Upper lobe of right lung (tissue), 1 donor: ENCODE measurements at places on chromosomes 6 and 20. TPM values are rescaled to one million over a fixed set of nuclear protein-coding genes. Genes with fewer than 3 reads are reported as not detected.
A peak's percentile ranks its signal among the peaks of the same experiment; 100 is the strongest.

GRCh38 chr6:106556368-106556960 lies 72.8 kb downstream of the RTN4IP1 start:
- DNase-seq: no peak

- no peak for DNase-seq
These were observed 43.8 kb downstream of the ARFGEF2 start for GRCh38 chr20:48965189-48965910.

DNA sequence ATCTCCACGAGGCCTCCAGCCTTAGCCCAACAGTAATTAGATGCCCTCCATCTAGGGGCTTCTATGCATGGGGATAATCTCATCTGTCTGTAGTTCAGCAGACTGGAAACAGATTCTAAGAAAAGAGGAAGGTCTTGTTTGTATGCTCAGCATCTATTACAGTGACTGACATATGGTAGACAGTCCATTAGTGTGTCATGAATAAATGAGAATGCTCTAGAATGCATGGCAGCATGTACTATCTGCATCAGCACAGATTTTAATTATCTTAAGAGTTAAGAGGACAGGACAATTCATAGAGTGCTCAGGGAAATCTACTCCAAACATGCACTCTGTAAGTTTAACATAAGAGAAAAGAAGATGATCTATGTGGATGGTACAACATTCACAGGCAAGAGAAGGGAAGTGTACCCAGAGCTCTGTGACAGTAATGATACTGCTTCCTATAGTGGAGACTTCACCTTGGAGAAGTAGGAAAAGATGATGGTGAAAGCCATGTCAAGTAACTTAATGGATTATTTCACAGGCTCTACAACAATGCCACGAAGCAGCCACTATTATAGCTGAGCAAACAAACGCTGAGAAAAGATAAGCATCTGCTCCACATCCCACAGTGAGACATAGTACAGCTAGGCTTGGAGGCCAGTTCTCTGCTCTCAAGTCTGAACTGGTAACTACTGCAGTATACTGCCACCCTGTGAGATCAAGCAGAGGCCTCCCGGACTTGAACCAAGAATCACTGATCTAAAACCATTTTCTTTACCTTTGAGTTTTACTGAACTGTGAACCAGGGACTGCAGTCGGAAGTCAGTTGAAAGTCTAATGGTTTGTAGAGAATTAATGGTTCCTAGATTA lies 309.2 kb upstream of the SPTLC3 start:
- no peak for DNase-seq

GRCh38 chr6:41877051-41877680 lies 18.0 kb downstream of the USP49 start:
- DNase-seq: no peak

DNA sequence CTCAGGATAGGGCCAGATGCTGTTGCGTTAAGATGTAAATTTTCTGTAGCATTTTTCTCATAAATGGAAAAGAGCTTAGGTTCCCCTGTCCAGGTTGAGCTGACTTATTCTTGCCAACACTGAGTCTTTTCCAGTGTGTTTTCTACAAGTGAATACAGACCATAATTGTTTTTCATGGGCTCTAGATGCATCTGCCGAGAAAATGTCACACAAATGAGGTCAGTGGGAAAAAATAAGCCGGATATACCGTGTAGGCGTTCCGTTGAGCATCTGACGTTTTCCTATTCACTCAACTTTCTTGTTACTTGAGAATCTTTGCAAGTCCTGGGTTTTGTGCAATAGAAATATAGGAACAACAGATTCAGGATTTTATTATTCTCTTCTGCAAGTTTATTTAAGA lies 582.9 kb upstream of the CDH4 start:
- DNase-seq: no peak

- no peak for DNase-seq
These were observed 72.6 kb downstream of the WDR27 start for GRCh38 chr6:169629256-169629655.

- DNase-seq: no peak
These were observed 11.4 kb downstream of the PKIG start for GRCh38 chr20:44593751-44594150.

GRCh38 chr6:164546263-164546662 lies 763.1 kb downstream of the C6orf118 start:
- no peak for DNase-seq

- no peak for DNase-seq
These were observed 1.7 kb upstream of the SCAF8 start for GRCh38 chr6:154731296-154732218.

- peak; percentile 63 for DNase-seq
These were observed 650 bp upstream of the TTK start for GRCh38 chr6:80003826-80004172.

- DNase-seq: peak; percentile 19
These were observed 52.2 kb downstream of the ZMYND8 start for GRCh38 chr20:47304287-47304686.

GRCh38 chr6:71294121-71294523 lies 5.5 kb downstream of the OGFRL1 start:
- DNase-seq: no peak

- peak; percentile 41 for DNase-seq
These were observed 412 bp upstream of the TUBB1 start for GRCh38 chr20:59018817-59019216.

Gene SLCO4A1
- total RNA-seq: 63.3 TPM

Gene TFAP2D
- total RNA-seq: not detected

Gene ACTL10
- total RNA-seq: 1.3 TPM
